CD4-positive, alpha-beta T cell treated with Interferon alpha-2 for 1 hour (primary cell): ENCODE measurements at places on chromosomes 4 and X.

DNA sequence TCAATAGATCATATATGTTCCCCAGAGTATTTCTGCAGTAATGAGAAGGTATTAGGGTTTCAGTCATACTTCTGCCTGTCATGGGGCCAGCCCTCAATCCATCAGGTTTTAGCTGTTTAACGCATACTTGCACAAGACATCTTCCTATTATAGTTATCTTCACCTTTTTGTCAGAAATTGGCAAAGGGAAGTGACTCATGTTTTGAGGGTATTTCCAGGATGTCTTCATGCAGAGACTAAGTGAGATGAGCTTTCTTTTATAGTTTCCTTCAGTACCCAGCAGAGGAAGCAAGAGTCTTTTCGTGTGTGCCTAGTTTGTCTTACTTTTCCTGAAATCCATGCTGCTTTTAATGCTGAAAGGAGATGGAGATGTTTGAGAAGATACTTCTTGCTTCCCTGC lies 9.5 kb downstream of the CSTF2 start:
- DNase-seq, result no peak

- DNase-seq, result no peak
Observed at GRCh38 chrX:12989461-12989860, 14.6 kb downstream of the TMSB4X start.

GRCh38 chr4:112523764-112524505 lies 8.0 kb upstream of the NEUROG2 start:
- DNase-seq, result peak; percentile 70

DNA sequence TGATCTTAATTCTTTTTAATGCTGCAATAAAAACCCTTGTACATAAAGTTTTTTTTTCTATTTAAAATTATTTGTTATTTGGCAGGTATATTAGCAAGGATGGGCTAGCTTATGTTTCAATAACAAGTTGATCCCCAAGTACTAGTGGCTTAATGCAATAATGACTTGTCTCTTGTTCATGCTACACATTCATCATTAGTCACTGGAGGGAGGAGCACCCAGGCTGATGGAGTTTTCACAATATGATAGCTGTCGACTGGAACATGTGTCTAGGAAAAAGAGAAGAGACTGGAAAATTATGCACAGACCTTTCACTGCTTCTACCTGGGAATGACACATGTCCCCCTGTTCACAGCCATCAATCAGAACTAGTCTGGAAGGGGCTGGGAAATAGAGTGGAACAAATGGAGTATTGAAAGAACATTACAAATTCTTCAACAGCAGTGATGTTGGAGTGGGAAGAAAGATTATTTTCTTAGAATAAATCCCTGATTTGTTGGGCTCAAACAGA lies 387.9 kb upstream of the RPS6KA3 start:
- DNase-seq, result no peak

DNA sequence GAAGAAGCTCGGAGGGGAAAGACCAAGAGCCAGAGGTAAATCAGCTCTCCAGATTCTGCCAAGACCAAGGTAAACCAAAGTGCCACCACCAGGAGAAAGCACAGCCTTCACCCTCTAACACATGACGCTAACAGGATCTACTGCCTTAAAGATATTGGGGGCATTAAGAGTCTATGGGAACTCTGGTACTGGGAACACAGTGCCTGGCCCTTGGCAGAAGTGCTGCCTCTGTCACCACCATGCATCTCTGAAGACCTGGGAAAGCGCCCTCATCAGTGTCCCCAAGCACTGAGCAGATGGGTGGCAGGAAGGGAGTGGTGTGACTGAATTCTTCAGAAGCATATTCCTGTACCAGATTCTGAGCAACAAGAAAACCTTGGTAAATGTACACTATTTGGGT lies 1.3 kb downstream of the QDPR start:
- DNase-seq, result no peak

GRCh38 chr4:185955826-185956543 lies 113.0 kb upstream of the TLR3 start:
- no peak for DNase-seq

DNA sequence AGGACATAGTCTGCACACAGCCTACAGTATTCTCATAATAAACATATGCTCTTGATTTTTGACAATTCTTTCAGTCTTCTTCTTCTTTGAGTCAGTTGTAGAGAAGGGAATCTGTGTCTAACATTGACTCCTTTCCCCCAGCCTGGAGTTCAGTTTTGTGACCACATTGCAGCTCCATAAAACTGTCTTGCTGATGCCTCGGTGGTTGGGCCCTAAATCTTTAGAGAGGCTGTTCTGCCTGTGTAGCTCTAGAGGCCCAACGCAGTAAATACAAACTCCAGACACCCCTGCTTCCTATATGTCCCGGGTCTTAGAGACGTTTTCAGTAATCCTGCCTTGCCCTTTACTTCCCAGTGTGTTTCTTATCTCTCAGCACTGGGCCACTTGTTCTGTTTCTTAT lies 639.5 kb upstream of the AADAT start:
- no peak for DNase-seq

DNA sequence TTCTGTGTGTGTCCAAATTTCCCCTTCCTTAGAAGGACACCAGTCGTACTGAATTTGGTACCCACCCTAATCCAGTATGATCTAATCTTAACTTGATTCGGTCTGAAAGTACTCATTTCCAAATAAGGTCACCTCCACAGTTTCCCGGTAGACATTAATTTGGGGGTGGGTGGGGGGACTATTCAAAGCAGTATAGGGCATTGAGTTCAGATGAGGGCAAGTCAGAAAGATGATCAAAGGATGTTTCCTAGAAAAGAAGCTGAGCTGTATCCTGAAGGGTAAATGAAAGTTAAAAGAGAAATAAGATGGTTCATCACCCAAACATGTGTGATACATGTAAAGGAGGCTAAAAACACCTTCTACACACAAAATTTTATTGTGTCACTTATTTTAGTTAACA lies 42.0 kb upstream of the SCRG1 start:
- DNase-seq, result no peak

- no peak for DNase-seq
Observed at GRCh38 chr4:141079393-141079930, 53.8 kb downstream of the RNF150 start.

- DNase-seq, result peak; percentile 14
Observed at GRCh38 chr4:41661442-41662076, 87.0 kb downstream of the PHOX2B start.
